ENCODE measurements at places on chromosomes 4 and X.
A peak's percentile ranks its signal among the peaks of the same experiment; 100 is the strongest.

GRCh38 chr4:149923736-149924135 is 108.1 kb upstream of the IQCM start:
- DNase-seq: no peak

GRCh38 chrX:3520982-3521381 is 174.5 kb upstream of the MXRA5 start:
- DNase-seq: no peak

DNA sequence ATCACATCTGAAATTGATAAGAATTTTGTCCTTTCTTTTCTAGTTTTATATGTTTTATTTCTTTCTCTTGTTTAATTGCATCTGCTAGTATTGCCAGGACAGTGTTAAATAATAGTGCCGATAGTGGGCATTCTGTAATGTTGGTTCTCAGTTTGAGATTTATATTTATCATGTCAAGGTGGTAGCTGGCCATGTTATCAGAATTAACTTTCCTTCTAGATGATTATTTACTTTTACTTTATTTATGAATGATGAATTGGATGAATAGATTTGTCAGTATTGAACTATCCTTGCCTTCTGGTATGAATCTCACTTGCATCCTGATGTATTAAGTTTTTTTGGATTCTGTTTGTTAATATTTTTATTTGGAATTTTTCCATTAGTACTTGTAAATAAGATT is 42.7 kb downstream of the METAP1 start:
- no peak for DNase-seq

DNA sequence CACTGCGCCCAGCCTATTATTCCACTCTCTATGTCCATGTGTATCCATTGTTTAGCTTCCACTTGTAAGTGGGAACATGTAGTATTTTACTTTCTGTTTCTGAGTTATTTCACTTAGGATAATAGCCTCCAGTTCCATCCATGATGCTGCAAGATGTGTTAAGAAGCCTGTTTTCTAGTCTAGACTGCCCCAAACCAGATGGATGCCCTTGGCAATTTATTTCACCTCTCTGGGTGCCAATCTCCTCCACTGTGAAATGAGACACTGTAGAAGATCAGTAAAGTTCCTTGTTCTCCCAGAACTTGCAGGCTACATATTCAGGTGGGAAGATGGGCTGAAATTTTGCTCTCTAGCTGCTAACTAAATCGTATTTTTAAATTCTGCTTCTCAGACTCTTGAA is 72.8 kb downstream of the TSPAN5 start:
- no peak for DNase-seq

DNA sequence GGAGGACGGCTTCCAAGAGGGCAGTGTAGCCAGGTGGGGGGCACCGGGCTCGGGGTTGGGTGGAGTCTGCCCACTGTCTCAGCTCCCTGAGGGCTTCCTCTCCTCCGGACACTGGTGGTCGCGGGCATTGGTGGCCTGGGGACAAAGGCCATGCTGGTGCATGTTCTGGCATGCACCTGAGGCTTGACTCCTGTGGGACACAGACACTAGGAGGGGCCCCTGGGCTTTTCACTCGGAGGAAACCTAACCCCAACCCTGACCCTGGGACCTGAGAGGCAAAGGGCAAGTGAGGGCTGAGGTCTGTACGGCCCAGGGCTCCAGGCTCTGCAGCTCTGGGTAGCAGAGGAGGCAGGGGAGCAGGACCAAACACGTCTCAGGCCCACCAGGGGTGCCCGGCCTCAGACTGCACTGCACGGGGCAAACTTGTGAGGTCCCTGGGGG is 22.3 kb upstream of the FGFR3 start:
- DNase-seq: no peak

GRCh38 chr4:169615467-169616106 is 3.2 kb upstream of the NEK1 start:
- no peak for DNase-seq

GRCh38 chrX:127947450-127947849 is 104.8 kb downstream of the ACTRT1 start:
- DNase-seq: no peak

DNA sequence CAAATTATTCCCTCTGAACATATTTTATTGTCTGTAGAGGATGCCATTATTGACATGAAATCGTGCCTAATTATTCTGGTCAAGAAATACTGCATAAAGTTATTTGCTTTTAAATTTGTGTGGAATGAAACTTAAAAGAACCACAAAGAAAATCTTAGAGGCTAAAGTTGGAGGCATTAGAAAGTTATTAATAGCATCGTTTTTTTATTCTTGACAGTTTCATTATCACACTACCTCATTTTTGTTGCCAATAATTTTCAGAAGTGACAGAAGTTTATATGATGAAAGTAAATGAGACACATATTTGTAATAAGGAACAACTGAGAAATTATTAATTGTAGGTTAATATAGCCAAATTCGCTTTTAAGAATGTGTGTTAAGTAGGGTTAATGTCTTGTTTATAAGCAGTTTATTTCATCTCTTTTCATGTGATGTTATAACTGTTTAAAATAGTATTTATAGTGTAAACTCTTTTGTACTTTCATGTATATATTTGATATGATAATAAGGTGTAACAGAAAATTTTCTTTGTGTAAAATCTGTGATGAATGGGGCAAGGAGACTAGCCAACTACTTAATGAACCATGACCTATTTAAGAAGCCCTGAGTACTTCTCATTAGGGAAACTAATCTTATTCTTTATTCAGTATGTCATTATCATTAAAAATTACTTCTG is 54.5 kb upstream of the GRIA2 start:
- DNase-seq: no peak

GRCh38 chr4:61223385-61223784 is 23.3 kb downstream of the ADGRL3 start:
- DNase-seq: no peak

GRCh38 chrX:41381685-41382084 is 47.7 kb downstream of the DDX3X start:
- DNase-seq: no peak

GRCh38 chr4:76325072-76325471 is 18.5 kb downstream of the STBD1 start:
- no peak for DNase-seq

GRCh38 chr4:3712112-3712805 is 53.9 kb upstream of the ADRA2C start:
- no peak for DNase-seq

- no peak for DNase-seq
These were observed 33.3 kb upstream of the TMEM184C start for GRCh38 chr4:147583876-147584275.

GRCh38 chrX:124827258-124827845 is 481.0 kb downstream of the SH2D1A start:
- DNase-seq: no peak

- no peak for DNase-seq
These were observed 71.8 kb downstream of the PSAPL1 start for GRCh38 chr4:7362862-7363430.

DNA sequence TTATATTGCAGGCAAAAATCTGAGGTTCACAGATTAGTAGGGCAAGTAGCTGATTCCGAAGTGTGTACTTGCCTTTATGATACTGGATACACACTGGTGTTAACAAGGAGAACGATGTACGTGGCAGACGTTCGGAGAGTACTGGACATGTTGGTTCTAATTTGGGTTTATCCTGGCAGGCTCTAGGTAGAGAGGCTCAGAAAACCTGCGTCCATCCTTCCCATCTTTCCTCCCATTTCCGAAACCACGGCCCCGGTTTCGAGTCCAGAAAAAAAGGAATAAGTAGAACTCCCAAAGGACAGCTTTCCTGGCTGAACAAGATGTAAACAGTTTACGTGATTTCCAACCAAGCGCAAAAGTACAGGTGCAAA is 351 bp upstream of the SLC30A9 start:
- DNase-seq: peak; percentile 25

GRCh38 chr4:119233750-119234149 is 21.2 kb downstream of the USP53 start:
- DNase-seq: no peak

GRCh38 chr4:17092736-17093437 is 194.4 kb upstream of the LDB2 start:
- DNase-seq: no peak

DNA sequence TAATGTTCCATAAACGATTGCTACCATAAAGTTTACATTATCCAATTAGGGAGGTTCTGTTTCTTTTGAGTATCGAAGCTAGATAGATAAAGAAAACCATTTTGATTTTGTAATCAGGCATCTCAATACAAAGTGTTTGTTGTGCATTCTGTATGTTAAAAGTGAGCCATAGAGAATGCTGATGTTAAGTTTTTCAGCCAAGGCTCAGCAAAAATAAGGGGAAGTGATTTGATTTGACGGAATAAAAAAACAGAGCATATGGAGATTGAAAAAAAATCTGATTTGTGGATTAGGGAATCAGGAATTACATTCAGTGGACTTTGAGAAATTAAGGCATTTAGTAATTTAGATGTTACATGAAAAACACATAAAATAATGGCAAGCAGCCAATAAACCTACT is 314.8 kb downstream of the PPP3CA start:
- no peak for DNase-seq

DNA sequence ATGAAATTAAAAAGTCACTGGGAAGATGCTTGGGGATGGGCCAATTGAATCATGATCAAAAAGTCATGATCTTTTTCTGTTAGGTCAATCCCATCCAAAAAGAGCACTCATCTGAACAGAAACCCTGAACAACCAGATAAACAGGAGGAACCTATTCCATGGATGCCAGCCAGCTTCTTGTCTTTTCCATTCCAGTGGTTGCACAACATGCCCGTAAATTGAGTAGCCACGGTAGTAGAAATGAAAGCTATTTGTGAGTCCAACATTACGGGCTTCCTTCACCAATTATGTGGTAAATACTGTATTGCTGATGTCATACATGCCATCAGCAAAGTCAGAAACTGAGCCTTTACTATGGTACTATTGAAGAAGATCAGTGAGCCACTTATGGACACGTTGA is 982.4 kb upstream of the HS3ST1 start:
- no peak for DNase-seq

- no peak for DNase-seq
These were observed 1751.9 kb downstream of the ARAP2 start for GRCh38 chr4:34492414-34492813.

- peak; percentile 25 for DNase-seq
These were observed 6.0 kb downstream of the RASL11B start for GRCh38 chr4:52868133-52868532.

GRCh38 chr4:165965503-165965902 is 92.5 kb downstream of the TLL1 start:
- DNase-seq: no peak

GRCh38 chr4:105709081-105709450 is 482 bp downstream of the GSTCD start:
- peak; percentile 8 for DNase-seq

- DNase-seq: no peak
These were observed 1.8 kb downstream of the FGFR3 start for GRCh38 chr4:1794809-1795298.

- no peak for DNase-seq
These were observed 26.8 kb upstream of the DUSP21 start for GRCh38 chrX:44817029-44817428.

DNA sequence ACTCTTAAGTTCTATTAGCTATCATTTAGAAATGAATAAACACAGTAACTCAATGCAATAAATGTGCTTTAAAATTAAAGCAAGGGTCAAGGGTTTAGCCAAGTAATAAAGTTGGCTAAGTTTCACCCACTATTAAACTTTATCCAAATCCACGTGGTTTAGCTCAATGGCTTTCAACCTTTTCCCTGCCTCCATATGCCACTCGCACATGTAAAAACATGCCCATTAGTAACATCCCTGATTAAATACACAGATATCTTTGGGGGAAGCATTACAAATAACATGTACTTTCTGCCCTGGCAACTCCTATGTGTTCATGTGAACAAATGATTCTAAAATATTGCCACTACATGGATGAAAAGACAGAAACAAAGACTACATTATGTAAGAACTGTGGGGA is 130.8 kb downstream of the ZAR1 start:
- no peak for DNase-seq

- DNase-seq: no peak
These were observed 386.0 kb downstream of the TLL1 start for GRCh38 chr4:166259081-166259480.

- DNase-seq: no peak
These were observed 32.4 kb upstream of the RBPJ start for GRCh38 chr4:26288355-26288909.

- no peak for DNase-seq
These were observed 116.3 kb downstream of the MSN start for GRCh38 chrX:65783746-65784145.

DNA sequence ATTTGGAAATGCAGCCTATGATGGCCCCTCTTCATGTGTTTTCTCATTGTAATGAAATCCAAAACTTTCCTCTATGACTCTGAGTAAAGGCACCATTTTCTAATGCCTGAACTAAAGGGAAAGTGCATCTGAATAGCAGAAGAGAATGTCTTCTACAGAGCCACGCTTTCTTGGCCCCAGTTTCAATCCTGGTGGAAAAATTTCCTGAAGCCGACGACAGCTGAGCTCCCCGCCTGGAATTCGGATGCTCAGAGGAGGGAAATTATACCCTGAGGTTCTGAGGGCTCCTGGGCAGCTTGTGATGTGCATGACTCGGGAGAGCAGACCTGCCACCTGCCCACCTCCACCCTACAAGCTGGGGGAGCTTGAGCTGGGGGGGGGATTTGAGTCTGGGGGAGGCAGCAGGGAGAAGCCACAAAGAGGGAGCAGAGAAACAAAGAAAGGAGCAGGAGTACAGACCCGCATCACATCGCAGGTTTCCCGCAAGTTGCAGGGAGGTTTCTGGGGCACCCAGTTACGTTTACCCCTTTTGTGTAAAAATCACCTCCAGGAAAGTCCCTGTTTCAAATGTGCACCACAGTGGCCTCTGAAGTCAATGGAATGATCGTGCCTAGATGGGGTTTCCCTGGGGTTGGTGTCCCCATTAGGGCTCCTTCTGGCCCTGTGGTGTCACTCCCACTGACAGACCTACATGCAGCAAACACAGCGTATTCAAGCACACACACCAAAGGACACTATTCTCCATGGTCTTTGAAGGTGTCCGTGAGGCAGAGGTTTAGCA is 145.6 kb upstream of the RBPJ start:
- no peak for DNase-seq

DNA sequence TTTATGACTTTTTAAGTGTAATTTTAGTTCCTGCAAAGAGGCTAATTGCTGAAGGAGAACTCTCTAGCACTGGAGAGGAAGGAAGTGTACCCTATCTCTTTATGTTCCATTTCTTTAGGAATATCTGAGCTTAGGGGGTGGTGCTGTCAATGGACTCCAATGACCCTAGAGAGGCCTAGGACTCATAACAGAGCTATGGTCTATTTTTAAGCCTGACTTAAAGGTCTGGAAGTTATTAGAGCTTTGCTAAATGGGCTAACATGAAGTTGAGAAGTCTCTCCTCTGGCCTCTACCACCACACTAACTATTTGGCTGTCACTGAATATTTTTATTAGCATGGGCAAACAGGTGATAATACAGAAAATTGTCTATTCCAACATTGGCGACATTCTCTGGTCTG is 152.2 kb downstream of the SPATA18 start:
- DNase-seq: no peak

GRCh38 chr4:147539959-147540358 is 59.1 kb downstream of the EDNRA start:
- no peak for DNase-seq

- DNase-seq: no peak
These were observed 298.1 kb downstream of the ANKRD50 start for GRCh38 chr4:124414276-124415040.

GRCh38 chr4:25779021-25779420 is 83.8 kb downstream of the SEL1L3 start:
- no peak for DNase-seq

- no peak for DNase-seq
These were observed 106.0 kb downstream of the IQCM start for GRCh38 chr4:149709640-149710039.

- DNase-seq: no peak
These were observed 94.5 kb downstream of the NAF1 start for GRCh38 chr4:163072222-163072621.

- no peak for DNase-seq
These were observed 26.7 kb upstream of the ELF4 start for GRCh38 chrX:130136961-130137360.
